Activated naive CD8-positive, alpha-beta T cell treated with anti-CD3 and anti-CD28 coated beads, Interleukin-2, amount 50 U/mL, for 16 hours (primary cell): ENCODE measurements at places on chromosomes 6 and 20.

- DNase-seq = no peak
Measured at GRCh38 chr6:41625442-41625841, 12.8 kb upstream of the MDFI start.

DNA sequence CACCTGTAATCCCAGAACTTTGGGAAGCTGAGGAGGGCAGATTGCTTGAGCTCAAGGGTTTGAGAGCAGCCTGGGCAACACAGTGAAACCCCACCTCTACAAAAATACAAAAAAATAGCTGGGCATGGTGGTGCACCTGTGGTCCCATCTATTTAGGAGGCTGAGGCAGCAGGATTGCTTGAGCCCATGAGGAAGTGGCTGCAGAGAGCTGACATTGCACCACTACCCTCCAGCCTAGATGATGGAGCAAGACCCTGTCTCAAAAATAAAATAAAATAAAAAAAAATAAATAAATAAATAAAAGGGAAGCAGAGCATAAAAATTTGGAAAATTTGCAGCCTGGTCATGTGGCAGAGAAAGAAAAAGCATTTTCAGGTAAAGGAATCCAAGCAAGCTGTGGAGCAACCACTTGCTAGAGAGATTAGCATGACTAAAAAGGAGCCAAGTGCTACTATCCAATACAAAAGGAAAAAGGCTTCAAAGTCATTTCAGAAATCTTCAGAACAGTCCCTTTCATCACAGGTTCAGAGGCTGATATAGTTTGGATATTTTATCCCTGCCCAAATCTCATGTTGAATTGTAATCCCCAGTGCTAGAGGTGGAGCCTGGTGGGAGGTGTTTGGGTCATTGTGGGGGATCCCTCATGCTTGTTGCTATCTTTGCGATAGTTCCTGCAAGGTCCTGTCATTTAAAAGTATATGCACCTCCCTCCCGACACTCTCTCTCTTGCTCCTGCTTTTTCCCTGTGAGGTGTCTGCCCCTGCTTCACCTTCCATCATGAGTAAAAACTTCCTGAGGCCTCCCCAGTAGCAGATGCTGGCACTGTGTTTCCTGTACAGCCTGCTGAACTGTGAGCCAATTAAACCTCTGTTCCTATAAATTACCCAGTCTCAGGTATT is 11.2 kb upstream of the TTK start:
- DNase-seq = no peak

DNA sequence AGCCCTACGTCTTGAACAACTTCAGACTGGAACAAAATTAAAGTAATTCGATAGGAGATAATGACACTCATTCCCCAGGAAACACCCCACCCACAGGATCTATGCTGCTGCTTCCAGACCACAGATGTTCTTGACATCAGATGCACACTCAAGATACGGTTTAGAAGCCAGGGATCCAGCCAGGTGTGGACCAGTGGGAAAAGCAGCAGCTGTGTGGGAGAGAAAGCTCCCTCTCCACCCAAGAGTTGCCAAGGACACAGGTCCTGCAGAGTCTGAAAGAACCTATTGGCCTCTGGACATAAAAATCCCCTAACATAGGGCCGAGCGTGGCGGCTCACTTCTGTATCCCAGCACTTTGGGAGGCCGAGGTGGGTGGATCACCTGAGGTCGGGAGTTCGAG is 91.7 kb upstream of the NFATC2 start:
- DNase-seq = no peak

DNA sequence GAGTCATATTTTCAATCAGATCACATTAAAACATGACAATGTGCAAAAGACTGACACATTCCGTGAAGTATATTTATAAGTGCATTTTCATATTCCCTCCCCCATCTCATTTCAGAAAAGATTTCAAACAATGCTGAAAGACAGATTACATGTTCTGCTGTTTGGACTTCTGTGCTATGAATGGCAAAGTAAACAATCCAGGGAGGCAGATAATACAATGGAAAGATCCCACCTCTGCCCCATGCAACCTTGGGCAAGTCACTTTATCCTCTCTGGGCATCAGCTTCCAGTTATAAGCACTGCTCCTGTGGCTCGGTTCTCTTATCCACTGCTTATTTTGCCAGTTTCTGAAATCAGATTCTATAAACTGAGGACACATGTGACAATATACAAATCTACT is 110.2 kb downstream of the RCAN2 start:
- no peak for DNase-seq

DNA sequence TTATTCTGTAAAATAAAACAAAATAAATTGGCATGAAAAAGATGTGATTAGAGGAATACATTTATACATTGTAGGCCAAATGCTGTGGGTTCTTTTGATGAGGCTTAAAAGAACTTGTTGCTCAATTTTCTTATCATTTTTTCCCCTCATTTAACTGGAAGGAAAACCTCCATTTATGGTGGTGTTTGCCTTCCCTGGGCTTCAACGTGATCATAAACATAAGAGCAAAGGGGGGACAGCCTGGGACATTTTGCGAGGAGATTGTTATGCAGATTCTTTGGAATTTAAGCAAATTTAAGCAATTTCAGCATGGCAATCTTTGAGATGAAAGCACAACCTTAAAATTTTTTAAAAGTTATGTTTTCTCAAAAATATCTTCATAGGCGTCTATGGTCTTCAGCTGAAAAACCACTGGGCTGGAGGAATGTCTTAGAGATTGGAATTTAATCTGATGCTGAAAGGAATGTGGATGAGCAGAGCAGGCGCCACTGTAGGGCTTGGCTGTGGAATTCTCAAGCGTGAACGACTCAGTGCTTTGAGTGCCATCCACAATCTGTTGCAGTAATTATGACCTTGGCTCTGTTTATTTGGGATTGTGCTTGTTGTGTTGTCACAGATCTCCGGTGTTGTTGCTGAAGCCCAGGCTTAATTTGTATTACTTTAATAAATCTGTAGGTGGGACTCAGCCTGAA is 149.4 kb upstream of the MLIP start:
- DNase-seq = no peak

GRCh38 chr6:6736791-6737654 is 148.5 kb downstream of the LY86 start:
- no peak for DNase-seq

GRCh38 chr6:79307321-79308036 is 73.0 kb upstream of the HMGN3 start:
- no peak for DNase-seq

GRCh38 chr20:1618954-1619540 is 762 bp downstream of the SIRPB1 start:
- DNase-seq = no peak

DNA sequence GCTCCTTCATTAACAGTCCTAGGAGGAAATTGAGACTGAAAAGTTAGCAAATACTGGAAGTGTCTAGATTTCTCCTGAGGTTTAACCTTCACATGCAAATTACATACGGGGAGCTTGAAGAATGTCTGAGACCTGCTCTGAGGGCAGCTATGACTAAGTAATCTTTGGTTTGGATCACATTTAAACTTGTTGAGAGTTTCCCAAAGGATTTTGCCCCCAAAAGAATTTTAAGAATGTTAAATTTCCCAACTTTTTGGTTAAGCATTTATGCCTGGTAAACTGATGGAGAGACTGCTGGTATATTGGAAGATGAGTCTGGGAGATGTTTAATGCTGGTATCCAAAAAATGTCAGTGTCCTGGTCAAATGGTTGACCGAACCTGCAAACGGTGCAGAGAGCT is 97.0 kb downstream of the RREB1 start:
- DNase-seq = no peak

DNA sequence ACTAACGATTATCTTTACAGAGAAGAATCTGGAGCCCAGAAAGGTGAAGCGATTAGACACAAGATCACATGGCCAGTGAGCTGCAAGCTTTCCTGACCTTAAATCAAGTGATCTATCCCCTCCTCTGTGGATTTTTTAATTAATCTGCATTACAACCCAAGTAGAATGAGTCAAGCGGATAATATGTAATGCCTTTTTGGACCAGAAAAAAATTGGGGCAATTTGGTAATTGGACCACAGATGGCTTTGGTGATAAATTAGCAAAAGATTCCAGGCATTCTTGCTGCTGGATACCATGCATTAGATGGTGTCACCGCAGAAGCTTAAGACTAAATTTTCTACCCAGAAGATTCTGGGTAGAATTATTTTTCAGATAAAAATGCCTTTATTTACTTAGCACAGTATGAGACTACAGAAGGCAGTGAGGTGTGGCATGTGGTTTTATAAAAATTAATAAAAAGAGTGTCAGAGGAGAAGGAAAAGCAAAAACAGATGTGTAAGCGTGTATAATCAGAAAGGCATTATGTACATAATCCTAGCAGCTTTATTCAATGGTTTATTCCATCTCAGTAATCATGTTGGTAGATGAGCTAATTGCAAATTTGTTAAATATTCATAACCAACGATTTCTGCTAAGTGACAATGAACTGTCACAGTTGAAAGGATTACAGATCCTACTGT is 53.9 kb upstream of the PCSK2 start:
- DNase-seq = no peak

DNA sequence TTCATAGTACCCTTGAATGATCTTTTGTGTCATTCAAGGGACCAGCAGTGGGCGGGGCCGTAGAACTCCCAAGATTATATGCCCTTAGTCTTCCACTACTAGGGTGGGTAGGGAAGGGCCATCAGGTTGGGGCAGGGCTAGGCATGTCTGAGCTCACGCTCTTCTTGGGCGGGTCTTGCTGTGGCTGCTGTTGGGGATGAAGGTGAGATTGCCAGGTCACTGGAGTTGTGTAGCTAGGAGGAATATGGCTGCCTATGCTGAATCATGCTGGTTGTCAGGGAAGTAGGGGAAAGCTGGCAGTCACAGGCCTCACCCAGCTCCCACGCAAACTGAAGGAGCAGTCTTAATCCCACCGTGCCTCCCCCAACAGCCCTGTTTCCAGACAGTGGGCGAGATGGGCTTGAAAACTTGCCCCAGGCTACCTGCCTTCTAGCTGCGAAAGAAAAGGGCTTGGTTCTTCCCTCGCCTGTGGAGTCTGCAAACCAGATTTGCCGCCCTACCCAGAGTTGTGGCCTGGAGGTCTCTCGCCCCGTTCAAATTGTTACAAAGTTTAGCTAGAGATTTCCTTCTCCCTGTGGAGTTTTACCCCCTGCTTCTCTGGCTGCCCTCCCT is 76.4 kb upstream of the ADGRF4 start:
- no peak for DNase-seq

- DNase-seq = no peak
Measured at GRCh38 chr6:49898904-49899566, 32.7 kb upstream of the CRISP1 start.

GRCh38 chr6:105646391-105646867 is 243.5 kb upstream of the PREP start:
- no peak for DNase-seq

- DNase-seq = no peak
Measured at GRCh38 chr20:39874049-39874893, 814.8 kb downstream of the MAFB start.

GRCh38 chr6:105135056-105135455 is 44.8 kb downstream of the POPDC3 start:
- DNase-seq = no peak

- no peak for DNase-seq
Measured at GRCh38 chr6:45933855-45934254, 81.8 kb downstream of the CLIC5 start.

- DNase-seq = no peak
Measured at GRCh38 chr6:146484411-146484810, 59.2 kb upstream of the RAB32 start.

- DNase-seq = peak; percentile 43
Measured at GRCh38 chr6:32148289-32149091, 3.2 kb downstream of the PRRT1 start.
